ENCODE measurements at places on chromosomes 6 and 20.

DNA sequence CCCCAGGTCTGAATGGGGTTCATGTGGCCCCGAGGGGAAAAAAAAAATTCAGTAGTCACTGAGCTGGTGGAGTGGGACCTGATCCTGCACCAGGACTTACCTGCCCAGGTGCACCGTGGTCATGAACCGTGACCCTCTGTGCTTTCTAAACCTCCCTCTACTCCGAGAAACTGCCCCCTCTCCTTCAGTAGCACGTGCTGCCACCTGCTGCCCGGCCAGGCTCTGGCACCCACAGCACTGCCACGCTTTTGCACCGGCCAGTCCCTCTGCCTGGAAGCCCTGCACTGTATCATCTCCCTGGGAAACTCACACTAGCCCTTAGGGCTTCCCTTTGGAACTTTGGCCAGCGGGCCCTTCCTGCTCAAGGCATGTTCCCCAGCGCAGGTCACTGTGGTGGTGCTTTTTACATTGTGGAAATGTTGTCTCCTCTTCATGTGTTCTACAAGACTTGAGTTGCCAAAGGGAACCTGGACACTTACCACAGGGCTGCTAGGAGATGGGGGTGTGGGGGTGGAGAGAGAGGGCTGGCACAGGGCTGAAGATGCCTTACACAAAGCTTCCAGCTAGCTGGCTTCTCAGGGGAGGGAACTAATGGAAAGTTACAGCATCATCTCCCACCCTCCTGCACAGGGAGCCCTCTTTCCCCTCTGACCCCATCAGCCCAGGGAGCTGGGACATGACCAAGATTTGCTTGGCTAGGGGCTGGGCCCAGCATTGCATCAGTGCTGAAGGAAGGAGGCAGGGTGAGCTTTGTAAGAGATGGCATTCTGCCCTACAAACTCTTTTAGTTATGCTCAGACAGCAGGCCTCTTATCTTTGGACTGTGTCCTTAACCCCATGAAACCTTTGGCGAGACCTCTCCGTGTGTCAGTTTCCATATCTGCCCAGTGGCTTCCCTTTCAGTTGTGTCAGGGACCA, 2.5 kb upstream of the PTPRT start:
- DNase-seq, result peak; percentile 23

DNA sequence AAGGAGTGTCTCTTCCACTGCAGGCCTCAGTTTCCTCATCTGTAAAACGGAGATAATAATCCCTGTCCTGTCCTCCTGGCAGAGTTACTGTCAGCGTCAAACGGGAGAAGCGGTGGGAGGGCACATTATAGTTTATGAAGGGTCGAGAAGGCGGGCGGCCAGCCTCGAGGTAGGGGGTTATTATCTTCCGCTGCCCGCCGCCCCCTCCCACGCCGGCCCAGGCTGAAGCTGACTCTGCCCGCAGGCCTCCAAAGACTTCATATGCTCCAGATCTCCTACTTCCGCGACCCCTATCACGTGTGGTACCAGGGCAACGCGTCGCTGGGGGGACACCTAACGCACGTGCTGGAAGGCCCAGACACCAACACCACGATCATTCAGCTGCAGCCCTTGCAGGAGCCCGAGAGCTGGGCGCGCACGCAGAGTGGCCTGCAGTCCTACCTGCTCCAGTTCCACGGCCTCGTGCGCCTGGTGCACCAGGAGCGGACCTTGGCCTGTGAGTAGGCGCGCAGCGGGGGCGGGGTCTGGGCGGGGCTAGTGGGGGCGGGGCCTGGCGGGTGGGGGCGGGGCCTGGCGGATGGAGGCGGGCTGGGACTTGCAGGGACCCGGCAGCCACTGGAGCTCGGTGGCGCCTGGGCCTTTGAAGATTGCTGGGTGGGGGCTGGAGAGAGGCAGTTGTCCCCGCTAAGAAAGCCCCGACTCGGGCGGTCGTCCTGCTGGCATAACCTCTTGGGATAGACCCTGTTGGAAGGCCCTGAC, 2.8 kb downstream of the PROCR start:
- no peak for DNase-seq

DNA sequence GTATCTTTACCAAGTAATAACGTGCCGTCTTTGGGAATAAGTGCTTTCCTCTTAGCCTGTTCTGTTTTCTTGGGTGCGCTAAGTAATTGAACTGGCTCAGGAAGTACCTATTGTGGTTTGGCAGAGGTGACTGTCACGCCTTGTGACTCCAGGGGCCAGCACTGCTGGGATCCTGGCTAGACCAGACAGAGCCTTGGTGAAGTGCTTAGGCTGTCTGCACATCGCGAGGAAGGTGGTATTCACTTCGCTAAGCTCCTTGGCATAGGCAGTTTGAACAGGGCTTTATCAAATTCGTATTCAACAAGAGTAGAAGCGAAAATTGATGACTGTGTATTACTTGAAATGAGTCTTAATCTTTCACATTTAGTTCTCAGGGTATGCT, 17.6 kb downstream of the PRDM1 start:
- no peak for DNase-seq

DNA sequence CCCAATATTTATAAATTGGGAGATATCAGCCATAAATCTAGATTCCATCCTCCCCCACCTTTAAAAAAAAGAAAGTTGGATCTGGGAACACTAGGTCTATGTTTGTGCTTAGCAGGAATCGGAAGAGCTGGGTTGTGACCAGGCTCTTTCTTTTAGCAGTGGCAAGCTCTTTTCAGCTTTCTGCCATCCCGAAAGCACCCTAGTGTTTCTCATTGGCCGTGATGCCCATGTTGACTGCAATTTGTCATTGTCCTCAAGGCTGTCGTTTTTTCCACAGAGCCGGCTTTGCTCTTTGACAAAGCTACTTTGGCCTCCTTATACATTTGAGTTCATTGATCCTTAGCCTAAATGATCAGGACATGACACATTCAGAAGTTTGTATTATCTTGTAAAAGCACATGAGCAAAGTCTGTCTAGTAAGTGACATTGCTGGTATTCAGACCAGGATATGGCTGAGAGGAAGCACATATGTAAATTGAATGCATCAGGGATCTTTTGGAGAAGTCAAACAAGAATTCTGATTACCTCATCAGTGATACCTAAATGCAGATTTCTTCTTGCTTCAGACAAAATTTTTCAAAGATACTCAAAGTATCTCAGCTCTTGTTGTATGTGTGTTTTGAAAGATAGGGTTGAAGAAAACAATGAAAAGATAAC, 50.1 kb downstream of the CARMIL1 start:
- DNase-seq, result no peak

DNA sequence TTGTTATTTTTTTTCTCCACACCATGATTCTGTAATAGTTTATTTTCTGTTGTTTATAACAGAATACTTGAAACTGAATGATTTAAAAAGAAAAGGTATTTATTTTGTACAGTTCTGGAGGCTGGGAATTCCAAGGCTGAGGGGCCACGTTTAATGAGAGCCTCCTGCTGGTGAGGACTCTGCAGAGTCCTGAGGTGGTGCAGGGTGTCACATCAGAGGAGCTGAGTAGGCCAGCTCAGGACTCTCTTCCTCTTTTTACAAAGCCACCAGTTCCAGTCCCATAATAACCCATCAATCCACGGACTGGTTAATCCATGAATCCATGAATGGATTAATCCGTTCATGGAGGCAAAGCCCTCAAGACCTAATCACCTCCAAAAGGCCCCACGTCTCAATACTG, 71.6 kb downstream of the TFAP2A start:
- DNase-seq, result no peak

GRCh38 chr20:17935761-17936160, 32.8 kb downstream of the SNX5 start:
- no peak for DNase-seq

DNA sequence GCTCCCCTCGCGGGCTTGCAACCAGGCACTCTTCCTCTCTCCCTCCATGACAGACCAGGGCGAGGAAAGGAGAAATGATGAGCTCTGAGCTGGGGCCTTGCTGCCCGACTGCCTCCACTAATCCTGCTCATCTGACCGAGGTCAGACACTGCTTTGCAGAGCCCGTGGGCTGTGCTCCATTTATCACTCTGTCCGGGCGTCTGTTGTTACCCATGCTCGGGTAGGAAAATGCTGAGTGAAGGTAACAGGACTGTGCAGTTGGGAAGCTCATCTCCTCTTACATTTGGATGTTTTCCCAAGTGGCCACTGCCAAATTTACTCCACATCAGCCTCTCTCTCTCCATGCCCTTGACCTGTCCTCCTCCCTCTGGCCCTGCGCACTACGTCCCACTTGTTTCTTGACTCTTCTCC, 14.6 kb downstream of the RPS6KA2 start:
- no peak for DNase-seq

- no peak for DNase-seq
These were observed 72.7 kb downstream of the ELOVL4 start for GRCh38 chr6:79874531-79875134.

GRCh38 chr6:31734821-31735406, 1.4 kb downstream of the CLIC1 start:
- DNase-seq, result peak; percentile 77

DNA sequence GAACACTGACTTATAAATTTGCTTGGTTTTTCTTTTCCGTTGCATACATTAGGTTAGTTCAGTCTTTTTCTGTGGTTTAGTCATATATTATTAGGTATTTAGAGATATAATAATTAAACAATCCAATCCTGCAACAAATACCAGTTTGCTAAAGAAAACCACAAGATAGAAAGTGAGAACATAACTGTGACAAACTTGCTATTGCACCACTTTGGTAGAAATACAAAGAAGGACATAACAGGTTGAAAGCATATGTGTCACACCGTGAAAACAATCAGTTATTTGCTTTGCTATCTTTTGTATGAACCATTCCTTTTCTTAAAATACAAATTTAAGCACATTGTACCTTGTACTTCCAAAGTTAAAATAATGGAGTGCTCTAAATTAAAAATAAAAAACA, 42.0 kb upstream of the KCNQ5 start:
- DNase-seq, result no peak

DNA sequence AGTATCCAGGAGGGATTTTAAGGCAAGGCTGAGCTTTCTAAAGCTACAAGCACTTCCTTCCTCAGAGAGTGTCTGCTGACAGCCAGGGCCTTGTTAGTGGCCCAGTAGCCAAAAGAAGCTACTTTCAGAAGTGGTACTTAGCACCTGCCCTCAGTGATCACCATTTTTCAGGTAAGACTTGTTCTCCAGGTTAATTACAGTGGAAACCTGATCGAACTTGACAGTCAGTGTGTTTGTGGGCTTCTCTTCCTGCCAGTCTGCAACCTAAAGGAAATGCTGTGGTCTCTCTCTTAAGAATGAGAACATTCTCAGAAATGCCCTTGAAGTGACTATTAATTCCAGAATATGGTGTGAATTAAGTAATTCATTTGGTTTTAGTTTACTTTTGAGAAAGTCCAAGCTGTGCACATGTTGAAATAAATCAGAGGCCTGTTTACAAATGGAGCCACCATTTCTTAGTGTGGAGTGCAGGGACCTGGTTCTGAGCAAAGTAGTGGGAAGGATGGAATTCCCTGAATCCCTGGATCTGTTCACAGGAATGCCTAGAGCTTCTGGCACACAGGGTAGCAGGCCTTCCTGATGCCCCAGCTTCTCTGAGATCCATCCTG, 185.3 kb upstream of the AGPAT4 start:
- DNase-seq, result no peak

DNA sequence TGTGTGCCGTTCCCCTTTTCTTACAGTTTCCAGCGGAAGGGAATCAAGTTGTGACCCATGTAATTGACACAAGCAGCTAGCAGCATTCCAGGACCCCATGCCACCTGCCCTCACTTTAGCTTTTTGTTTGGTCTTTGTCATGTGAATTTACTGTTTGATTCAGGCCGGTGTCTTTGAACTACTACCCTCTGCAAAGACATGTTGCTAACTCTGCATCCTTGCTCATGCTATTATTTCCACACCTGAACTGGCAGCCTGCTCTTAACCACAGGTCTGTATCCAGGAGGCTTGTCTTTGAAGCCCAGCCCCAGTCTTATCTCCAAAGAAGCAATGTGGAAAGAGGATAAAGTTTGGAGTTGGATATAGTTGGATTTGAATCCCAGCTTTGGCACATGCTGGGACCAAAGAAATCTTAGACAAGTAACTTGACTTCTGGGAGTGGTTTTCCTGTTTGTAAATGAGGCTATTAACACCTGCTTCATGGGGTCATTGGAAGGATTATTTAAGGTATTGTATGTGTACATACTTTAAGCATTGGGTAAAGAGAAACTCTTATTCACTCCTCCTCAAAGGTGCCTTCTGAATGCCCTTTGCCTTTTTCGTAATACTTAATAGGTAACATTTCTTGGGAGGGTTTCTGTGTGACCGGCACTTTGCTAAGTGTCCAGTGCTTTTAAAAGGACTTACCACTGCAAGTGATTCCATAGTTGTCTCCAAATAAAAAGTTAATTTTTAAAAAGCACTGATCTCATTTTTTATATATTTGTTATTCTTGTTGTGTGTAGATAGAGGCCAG, 52.4 kb downstream of the RALY start:
- no peak for DNase-seq

- no peak for DNase-seq
These were observed 225.6 kb downstream of the PLCB1 start for GRCh38 chr20:8357703-8358102.

DNA sequence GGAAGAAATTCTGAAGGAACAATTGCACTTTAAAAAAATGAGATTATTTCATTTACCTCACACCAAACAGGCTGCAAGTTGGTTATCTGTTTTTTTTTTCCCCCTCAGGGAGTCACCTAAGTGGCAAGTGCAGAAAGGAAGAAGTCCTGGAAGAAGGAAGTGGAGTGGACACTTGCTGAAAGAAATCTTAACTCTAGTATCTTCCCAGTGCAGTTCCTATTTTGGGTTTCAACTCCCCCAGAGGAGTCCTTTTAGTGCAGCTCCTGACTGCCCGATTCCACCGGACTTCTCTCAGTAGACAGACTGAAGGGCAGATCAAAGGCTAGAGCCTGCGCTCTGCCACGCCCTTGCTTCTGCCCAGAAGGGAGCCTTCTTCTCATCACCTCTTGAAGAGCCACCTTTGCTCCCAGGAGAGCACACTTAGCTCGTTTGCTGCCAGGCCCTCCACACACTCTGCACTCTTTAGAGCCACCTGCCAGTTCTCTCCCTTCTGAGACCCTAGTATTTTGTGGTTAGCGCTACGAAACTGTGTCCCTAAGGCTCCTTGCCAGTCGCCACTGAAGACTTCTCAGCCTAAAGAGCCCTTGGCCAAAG, 4.9 kb downstream of the MTCL3 start:
- no peak for DNase-seq

DNA sequence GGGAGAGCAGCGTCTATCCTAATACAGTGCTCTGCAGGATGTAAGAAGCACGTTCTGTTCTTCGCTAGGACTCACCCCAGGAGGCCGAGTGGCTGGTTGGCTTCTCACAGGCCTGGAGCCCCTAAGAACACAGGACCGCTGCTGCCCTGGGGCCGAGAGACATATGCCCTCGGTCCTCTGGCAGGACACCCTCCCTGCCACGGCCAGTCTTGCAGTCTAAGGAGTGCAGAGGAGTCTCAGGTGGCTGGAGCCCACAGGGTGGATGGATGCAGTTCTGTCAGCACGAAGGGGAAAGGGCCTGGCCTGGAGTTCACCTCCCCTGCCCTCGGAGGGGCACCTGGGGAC, 96.5 kb downstream of the SMOC2 start:
- no peak for DNase-seq

All from erythroblast (primary cell).